T-helper 9 cell (primary cell): ENCODE measurements at places on chromosomes 16 and 17.
A peak's percentile ranks its signal among the peaks of the same experiment; 100 is the strongest.

DNA sequence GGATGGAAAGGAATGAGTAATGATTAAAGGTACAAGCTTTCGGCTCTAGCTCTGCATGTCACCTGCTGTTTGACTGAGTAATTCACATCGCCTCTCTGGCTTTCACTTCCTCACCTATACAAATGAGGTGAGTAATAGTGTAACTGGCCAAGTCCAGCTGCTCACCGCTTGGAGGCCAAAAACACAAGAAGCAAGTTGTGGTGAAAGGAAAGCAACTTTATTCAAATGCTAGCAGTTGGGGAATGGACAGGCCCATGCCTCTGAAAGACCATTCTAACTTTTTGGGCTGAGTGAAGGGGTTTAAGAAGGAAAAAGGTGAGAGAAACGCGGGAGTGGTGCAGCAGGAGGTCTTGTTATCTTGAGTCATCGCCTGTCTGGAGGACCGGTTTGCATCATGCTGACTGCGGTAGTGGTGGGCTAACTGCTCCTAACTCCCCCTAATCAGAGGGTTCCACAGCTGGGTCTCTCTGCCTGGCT lies 45.7 kb upstream of the CSNK2A2 start:
- DNase-seq, result no peak

DNA sequence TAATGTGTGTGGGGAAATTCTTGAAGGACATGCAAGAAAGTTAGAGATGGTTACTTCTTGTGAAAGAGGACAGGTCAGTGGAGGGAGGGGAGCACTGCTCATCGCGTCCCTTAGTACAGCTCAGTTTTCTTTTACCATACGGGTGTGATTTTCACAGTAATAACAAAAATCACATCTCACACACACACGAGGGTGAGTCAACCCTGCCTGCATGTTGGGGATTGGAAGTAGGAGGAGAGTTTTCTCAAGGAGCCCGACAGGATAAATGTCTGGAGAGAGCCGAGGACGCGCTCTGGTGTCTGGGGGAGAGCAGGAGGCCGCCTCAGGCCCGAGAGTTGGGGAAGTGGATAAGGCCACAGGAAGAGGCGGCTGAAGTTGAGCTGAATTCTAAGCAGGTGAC lies 16.4 kb downstream of the PLCD3 start:
- no peak for DNase-seq

DNA sequence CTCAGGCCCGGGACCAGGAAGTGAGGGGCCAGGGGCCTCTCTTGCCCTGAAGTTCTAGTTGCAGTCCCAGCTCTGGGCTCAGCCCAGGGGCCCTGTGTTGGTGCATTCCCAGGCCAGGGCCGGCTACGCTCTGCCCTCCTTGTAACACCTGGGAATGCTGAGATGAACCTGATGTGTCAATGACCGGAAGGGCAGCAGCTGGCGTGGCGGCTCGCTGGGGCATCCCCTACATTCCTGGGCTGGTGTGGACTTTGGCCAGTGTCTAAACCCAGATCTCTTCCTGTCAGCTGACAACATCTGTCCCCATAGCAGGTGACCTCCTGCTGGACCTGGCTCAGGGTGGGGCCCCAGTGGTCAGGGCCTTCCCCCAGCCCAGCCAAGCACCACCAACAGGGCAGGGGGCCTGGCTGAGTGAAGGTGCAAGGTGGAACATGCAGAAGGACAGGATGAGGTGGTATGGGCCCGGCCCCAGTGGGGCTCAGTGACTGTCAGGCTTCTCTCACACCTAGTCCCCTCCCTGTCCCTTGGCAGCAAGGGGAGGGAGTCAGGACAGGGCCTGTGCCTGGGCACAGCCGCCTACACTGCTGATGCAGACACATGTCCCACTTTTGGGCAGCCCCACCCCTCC lies 15.9 kb downstream of the FAM83G start:
- no peak for DNase-seq

DNA sequence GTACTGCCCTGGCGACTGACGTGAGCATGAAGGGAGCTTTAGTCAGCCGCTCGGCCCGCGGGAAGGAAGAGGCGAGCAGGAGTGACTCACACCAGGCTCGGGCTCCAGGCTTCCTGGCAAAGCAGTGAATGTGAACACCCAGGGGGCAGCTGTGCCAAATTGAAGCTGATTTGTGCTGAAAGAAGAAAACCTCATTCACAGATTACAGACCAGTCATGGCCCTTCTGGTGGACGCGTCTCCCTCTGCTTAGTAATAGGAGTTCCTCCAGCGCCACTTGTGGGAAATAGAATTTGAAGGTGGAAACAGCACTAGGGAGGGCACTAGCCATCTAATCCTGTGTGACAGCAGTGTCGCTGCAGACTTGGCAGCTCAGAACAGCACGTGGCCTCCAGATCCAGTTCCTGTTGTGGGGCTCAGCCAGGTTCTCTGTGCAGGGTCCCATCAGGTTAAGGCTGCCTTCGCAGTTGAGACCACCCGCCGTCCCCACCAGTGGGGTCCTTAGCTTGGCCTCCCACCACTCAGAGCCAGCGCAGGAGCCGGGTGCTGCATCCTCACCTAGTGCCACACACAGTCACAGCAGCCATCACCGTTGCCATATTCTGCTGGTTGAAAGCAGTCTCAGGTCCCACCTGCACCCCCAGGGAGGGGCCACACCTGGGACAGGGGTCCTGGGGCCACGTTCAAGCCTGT lies 164.5 kb upstream of the CHMP6 start:
- DNase-seq, result no peak

GRCh38 chr16:49399594-49400364 lies 26.2 kb downstream of the C16orf78 start:
- DNase-seq, result no peak

GRCh38 chr16:81445143-81445961 lies 744 bp downstream of the CMIP start:
- peak; percentile 23 for DNase-seq

- DNase-seq, result no peak
Measured at GRCh38 chr16:78106686-78107085, 7.2 kb downstream of the WWOX start.

- no peak for DNase-seq
Measured at GRCh38 chr17:66775271-66775670, 59.6 kb upstream of the CACNG5 start.

- DNase-seq, result no peak
Measured at GRCh38 chr17:67998466-67998865, 2.2 kb upstream of the C17orf58 start.

- DNase-seq, result no peak
Measured at GRCh38 chr17:50689251-50689650, 18.5 kb downstream of the ANKRD40 start.

DNA sequence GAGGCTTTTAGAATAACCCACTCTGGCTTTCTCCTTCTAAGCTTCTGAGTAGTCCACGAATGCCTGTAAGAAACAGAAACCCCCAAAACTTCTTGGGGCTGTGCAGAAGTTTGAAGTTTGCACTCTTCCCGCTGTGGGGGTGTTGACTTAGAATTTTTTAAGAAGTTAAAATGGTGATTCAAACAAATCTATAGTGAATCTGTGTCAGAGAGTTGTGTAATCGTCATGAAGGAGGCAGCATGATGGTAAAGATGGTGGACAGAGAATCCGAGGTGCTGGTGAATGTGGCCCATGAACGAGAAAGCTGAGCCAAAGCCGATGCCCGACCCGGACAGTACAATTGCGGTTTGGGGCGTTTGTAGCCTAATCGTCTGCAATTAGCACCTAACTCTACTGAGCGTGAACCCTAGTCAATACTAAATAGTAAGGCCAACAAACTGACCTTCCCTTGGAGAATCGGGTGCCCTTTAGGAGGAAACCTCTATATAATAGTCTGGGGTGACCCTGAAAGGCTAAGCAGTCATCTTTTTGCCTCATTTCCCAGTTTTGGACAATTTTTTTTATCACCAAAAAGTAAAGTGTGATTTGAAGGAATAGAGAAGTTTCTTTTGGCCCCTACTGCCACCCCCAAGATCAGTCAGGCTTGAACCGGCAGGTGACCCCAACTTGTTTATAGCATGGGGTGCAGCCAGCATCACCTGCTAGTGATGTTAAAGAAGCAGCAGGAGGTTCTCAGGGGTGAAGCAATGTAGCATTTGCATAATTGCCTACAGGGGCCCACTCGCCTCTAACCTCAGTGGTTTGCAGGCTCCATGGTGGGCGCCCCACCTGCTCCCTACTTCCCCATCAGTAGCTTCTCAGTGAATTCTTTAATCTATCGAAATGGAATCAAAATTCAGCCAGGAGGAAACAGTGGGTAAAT lies 11.2 kb downstream of the IRF8 start:
- DNase-seq, result no peak

DNA sequence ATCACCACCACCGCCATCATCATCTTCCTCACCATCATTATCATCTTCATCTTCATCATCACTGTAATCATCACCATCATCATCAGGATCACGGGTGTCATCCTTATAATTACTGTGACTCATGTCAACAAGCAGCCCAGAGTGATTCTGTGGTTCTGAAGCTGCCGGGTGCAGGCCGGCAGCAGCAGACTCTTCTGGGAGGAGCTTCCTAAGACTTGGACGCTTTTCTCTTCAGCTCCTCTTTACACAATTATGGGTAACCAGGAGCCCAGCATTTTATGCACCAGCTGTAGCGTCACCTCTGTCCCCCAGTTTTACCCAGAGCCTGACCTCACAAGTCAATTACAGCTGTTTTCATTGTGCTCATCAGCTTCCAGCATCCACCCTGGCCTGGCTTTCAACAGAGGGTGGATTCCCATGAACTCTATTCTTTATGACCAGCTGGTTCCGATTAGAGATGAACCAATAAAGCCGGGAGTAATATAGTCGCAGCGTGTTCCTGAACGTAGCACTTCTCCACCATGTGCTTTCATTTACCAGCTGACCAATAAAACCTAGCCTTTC lies 275.8 kb downstream of the FOXL1 start:
- DNase-seq, result no peak

DNA sequence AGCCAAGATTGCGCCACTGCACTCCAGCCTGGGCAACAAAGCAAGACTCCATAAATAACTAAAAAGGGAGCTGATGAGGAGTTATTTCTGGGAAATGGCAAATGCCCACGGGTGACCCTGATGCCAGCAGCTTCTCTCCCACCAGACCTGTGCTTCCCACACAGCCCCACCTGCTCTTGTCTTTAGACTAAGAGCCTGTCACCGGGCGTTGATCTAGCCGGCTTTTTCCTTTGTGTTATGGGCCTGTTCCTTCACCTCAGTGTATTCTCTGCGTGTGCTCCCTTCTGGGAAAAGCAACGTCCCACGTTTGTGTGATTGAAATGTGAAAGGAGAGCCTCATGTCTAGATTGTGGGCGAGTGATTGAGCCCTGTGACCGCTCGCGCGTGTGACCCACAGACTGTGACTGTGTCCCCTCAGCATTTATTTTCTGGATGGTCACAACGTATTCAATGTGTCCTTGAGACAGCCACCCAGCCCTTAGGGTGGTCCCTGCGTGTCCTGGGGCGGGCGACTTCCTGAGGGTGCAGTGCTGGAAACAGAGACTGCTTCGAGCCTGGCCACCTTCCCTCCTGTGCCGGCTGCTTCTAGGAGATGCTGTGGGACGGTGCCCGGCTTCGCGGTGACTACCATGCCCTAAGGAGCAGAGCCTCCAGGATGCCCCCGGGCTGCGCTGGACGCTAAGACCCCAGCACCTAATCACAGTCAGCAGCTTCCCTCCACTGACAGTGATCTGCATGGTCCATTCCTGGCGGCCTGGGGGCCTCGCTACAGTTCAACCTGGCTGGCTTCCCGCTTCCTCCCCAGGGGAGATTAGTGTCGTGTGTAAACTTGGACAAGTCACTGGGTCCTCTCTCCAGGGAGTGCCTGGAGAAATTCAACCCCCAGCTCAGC lies 7.8 kb upstream of the RNPS1 start:
- DNase-seq, result no peak

DNA sequence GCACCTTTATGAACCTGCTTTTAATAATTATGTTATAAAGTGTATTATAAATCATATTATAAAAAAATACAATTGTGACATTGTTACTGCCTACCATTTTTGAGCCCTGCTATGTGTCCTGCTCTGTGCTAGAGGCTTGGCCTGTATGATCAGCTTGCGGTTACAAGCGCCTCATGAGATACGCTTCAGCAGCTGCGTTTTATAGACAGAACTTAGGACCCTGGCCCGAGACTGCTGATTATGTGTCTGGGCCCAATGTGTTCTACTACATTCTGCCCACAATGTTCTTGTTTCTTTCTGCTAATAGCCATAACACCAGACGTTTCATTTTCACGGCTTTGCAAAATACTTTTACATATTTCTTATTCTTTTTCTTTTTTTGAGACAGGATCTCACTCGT lies 395.8 kb downstream of the SLC39A11 start:
- DNase-seq, result no peak

- no peak for DNase-seq
Measured at GRCh38 chr16:19095654-19096053, 18.1 kb upstream of the ITPRIPL2 start.

- DNase-seq, result peak; percentile 80
Measured at GRCh38 chr16:28277537-28278388, 14.6 kb upstream of the SBK1 start.

GRCh38 chr16:65884018-65884417 lies 482.5 kb upstream of the CDH5 start:
- DNase-seq, result no peak
